Activated CD8-positive, alpha-beta memory T cell treated with anti-CD3 and anti-CD28 coated beads, Interleukin-2, amount 10 ng/mL, durations not matched to agents 7 days and 5 days (primary cell): ENCODE measurements at places on chromosomes 7 and 10. TPM values are rescaled to one million over a fixed set of nuclear protein-coding genes. Genes with fewer than 3 reads are reported as not detected.

GRCh38 chr7:51188987-51189386 lies 127.6 kb downstream of the COBL start:
- DNase-seq = no peak

Gene RAB19
- 5.0 TPM for total RNA-seq

GRCh38 chr7:38822549-38822948 lies 86.4 kb downstream of the VPS41 start:
- DNase-seq = no peak

- DNase-seq = no peak
These were observed 413.5 kb upstream of the LRRN3 start for GRCh38 chr7:110677405-110677804.

DNA sequence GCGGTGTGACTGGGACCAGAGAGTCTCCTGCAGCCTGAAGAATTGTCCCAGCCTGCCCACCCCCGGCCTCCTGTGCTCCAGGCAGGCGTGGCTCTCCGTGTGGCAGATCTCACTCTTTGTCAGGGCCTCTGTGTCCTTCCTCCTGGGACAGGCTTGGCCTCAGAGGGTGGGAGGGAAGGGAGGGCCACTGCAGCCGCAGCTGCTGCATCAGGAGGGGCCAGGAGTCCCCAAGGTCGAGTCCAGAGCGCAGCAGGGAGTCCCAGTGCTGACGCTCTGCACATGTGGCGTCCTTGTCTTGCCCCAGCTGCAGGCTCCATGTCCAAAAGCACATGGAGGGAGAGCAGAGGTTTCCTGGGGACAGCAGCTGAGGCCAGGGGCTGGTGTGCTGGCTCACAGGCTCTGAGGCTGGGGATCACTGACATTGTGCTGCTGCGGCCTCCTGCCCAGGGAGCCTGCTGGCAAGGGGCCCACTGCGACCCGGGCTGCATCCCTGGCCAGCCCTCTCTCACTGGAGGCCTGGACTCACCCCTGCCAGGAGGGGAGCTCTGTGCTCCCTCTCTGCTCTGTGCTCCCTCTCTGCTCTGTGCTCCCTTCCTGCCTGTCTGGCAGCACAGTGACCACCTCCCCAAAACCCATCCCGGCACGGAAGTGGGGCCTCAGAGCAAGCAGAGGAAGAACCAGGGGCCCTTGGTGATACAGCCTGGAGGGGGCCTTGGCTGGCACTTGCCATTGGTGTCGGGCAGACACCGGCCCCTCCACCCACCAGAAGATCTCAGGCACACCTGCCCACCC lies 114.6 kb upstream of the RET start:
- peak; percentile 27 for DNase-seq

Gene CTAGE4
- total RNA-seq = 1.2 TPM

DNA sequence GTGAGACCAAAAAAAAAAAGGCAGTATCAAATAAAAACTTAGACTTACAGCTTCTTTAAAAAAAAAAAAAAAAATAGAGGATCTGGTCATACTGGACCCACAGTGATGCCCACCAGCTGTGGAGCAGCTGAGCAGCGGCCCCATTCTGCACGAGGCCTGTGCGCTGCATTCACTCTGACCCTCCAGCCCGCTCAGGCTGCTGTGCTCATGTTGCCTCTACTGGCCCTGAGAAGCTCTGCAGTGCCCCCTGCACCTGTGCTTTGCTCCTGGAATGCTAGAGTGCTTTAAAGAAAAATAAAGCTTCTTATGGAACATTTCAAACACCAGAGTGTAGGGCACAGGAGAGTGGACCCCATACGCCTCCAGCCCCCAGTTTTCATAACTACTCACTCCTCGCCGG lies 33.2 kb downstream of the TMEM120A start:
- DNase-seq = no peak

GRCh38 chr10:14971867-14972448 lies 12.8 kb downstream of the MEIG1 start:
- peak; percentile 63 for DNase-seq

Gene FOXP2
- 0.28 TPM for total RNA-seq

DNA sequence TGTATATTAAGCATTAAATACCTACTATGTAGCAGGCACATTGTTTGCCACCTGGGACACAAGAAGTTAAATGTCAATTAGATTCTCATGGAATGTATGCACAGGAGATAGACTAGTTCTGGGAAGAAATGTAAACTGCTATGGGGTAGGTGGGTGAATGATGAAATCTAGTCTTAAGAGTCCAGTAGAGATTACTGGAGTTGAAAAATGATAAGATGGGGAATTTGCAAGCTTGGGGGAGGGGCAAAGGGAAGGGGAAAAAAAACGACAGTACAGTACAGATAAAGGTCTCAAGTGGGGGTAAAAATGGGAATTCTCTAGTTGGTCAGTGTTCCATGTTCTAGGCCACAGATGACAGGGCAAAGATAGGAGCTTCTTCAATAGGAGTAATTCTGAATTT lies 94.4 kb downstream of the ATE1 start:
- DNase-seq = no peak

Gene WDR86
- 0.29 TPM for total RNA-seq

DNA sequence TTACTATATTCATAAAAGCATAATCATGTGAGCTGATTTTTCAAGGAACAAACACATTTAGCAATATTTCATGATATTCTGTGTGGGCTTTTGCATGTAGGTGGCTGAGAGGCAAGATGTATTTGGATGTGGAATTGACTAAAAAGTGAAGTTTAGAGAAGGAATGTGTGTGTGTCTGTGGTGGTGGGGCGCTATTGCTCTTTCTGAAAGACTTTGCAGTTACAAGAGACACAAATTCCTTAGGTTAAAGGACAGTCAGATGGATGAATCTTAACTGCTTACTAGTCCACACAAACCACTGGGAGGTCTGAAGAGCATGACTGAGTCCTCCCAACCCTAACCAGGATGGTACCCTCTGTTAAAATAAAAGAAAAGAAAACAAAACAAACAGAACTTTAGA lies 200.1 kb downstream of the SDHAF3 start:
- no peak for DNase-seq

DNA sequence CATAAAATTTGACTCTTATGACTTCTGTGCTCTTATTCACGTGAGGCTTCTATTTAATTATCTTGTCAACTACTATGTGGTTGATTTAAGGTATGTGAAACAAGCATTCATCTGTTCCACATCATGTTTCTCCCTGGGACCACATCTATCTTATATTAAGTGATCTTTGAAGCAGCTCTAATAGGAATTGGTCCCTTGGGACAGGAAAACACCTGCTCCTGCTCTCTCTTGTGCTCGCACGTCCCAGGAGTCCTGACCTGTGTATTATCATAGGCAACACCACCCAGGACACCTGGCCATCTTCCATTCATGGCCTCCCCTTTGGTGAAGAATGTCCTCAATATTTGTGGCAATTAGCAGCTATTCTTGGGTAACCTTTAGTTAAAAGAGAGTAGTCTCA lies 269.2 kb downstream of the NRG3 start:
- no peak for DNase-seq

Gene CLCN1
- 0.09 TPM for total RNA-seq

DNA sequence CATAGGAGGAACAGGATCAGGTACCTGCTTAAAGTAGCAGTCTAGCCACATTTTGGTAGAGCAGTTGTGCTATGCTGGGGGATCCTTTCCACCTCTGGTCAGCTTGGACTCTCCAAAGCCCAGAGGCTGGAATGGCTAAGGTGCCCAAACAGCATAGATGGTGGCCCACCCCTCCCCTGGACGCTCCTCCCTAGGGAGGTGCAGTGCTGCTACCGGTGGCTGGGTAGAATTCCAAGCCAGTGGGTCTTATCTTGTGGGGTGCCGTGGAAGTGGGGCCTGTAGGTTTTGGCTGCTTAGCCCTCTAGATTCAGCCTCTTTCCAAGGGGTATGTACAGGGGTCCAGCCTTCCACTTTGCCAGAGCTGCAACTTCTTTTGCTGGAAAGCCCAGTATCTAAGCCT lies 44.0 kb downstream of the RUNDC3B start:
- no peak for DNase-seq

DNA sequence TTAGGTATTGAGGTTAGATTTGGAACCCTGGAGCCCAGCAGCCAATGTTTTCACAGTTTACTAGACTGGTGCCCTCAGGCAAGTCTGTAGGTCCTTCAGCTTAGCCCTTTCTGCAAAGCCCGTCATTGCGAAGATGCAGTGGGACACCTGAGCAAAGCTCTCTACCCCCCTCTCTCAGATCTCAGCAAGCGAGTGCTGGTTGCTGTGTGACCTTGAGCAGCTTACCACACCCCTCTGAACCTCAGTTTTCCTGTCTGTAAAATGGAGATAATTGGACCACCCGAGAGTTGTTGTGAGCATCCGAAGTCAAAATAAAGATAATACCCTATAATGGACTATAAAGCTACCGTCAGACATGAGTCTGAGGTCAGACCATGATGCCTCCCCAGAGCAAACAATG lies 3.7 kb downstream of the NPC1L1 start:
- no peak for DNase-seq

GRCh38 chr7:71363627-71364026 lies 231.7 kb downstream of the GALNT17 start:
- DNase-seq = no peak

GRCh38 chr7:92121681-92122080 lies 12.6 kb downstream of the CYP51A1 start:
- DNase-seq = no peak

DNA sequence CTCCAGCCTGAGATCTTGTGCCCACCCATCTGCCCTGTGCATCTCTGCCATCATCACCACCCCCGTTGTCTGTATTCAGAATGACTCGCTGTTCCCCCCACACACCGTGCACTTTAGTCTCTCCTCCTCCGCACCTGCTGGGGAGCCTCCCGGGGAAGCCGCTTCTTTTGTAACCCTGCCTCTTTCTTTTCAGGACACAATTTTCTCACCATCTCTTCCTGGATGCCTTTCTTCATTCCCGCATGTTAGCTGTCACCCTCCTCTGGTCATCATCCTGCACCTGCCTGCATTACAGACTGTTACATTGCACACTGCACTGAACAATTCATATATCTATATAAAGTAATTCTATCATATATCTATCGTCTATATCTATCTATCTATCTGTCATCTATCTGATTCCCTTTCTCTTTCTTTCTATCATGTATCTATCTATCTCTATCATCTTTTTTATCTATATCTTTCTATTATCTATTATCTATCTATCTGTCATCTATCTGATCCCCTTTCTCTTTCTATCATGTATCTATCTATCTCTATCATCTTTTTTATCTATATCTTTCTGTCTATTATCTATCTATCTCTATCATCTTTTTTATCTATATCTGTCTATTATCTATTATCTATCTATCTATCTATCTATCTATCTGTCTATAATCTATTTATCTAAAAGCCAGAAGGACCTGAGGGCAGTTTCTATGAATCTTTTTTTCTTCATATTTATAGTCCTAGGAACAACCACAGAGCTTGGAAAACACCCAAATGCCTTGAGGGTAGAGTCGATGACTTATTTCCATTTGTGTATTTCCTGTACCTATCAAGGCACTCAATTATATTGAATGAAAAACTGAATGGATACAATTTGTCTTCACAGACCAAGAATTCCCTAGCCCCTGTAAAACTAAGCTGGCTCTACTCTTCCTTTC lies 642.5 kb downstream of the ACTR3B start:
- DNase-seq = no peak

Gene OPN4
- not detected for total RNA-seq

Gene LRRD1
- total RNA-seq = not detected

DNA sequence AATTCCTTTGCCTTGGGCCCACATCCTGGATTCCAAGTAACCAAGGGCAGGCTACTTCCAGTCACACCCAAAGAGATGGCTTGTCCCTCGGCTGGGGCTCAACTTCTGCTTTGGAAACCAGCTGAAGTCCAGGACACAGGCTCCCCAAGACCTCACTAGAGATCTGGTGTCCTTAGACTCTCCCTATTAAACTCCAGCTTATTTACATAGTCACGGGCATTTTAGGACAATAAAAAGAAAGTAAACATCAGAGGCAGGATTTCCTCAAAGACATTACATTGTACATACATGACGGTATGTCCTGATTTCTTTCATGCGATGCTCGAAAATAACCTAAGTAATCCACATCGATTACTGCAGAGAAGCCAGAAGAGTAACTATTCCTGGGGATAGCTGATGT lies 461.5 kb upstream of the C7orf33 start:
- DNase-seq = no peak

DNA sequence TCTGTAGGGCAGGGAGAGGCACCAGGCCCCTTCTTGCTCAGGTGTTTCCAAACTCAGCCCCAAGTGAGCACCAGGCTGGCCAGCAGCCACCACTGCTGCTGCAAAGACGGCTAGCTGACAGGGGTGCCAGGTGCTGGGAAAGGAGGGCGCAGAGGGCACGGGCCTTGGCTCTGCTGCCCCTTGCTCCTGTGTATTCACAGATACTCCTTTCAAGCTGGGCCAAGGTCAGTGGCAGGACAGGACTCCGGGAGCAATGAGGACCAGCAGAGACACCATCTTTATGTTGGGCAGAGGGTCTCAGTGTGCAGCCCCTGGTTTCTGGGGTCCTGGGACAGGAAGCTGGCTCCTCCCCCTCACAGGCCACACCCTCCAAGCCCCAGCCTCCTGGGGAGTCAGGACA lies 110.1 kb downstream of the SMURF1 start:
- DNase-seq = no peak

DNA sequence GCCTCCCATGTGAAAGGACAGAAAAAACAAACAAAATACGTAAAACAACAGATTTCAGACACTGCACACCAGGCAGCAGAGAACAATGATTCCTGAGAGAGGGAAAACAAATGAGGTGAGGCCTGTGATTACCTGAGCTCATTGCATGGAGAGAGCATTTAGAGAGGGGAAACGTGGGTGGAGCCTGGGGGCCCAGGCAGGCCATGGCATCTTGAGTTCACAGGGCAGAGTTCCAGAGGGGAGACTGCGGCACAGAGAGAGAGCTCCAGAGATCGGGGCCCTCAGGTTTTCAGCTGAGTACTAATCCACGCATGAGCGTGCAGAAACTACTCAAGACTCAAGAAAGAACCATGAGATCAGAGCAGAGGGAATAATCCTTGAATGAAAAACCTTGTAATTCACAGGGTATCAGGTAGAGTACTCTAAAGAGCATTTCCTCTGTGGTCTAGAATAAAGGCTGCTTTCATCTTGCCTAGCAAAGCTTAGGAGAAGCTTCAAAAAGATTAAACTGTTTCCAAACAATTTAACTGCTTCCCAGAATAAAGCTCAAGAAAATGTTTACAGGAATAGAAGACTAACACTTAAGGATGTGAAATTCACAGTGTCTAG lies 46.6 kb upstream of the ARHGAP12 start:
- no peak for DNase-seq

Gene GRID2IP
- 0.26 TPM for total RNA-seq

Gene LIPK
- total RNA-seq = not detected

GRCh38 chr10:100693821-100694220 lies 51.6 kb upstream of the PAX2 start:
- no peak for DNase-seq
